ENCODE measurements at places on chromosomes 7 and 10. TPM values are rescaled to one million over a fixed set of nuclear protein-coding genes. Genes with fewer than 3 reads are reported as not detected.

Gene ENTPD1
- total RNA-seq = 3.3 TPM

Gene NKX1-2
- total RNA-seq = not detected

Gene TSPAN33
- 0.38 TPM for total RNA-seq

Gene AGMO
- not detected for total RNA-seq

Gene PRKCQ
- total RNA-seq = 0.75 TPM
